ENCODE measurements at places on chromosomes 16 and 17.

GRCh38 chr17:39757931-39758873, 20.5 kb downstream of the GRB7 start:
- DNase-seq: no peak

DNA sequence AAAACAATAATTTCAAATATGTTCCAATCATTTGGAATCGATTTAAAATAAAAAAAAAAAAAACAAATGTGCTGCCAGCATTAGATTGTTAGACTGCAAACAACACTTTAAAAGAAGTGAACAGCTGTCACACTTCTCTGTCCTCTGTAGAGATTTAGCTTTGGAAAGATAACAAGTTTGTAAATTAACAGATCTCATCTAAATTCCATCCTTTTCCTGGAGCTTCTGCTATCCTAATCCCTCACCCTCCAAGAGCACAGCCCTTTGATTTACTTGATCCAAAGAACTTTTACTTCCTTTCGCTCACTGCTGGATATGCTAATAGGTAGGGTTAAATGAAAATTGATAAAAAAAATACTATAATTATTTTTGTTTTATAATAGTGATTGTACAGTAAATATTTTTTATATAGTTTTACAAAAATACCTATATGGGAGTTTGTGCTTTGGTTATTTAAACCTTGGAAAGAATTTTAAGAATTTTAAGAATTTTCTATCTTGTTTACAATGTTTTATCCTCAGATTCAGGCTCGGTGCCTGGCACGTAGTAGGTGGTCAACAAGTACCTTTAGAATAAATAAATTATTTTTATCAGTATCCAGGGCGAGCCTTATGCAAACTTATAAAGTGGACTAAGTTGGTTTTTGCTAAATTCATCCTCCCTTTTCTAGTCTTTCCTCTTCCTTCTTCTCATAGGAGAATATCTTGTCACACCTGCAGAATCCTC, 21.6 kb downstream of the MAP2K6 start:
- no peak for DNase-seq

DNA sequence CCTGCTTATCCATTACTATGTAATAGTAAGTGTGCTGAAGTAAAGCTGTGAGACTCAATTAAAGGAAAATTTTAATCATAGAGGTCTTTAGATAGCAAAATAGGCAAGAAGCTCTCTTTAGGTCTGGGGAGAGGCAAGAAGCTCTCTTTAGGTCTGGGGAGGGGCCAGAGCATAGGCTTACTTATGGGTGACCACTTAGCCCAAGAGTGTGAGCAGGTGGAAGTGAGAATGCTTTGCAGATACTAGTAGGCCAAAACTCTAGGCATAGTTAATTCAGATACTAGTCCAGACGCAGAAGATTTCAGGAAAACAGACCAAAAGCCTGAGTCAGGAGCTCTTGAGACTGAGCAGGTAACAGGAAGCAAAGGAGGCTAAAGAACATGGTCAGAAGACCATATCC, 49.6 kb downstream of the GLG1 start:
- DNase-seq: no peak

DNA sequence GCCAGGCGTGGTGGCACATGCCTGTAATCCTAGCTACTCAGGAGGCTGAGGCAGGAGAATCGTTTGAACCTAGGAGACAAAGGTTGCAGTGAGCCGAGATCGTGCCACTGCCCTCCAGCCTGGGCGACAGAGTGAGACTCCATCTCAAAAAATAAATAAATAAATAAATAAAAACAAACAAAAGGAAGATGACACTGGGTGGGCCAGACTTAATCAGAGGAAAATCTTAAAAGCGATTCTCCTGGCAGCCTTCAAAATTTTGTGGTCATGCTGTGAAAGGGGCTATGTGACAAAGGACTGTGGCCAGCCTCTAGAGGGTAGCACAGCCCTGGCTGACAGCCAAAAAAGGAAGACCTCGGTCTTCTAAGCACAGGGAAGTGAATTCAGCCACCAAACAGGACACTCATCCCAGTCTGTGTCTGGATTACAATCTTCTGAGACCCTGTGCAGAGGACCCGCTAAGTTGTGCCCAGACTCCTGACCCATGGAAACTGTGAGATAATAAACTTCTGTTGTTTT, 391.1 kb downstream of the CNTNAP4 start:
- DNase-seq: no peak

DNA sequence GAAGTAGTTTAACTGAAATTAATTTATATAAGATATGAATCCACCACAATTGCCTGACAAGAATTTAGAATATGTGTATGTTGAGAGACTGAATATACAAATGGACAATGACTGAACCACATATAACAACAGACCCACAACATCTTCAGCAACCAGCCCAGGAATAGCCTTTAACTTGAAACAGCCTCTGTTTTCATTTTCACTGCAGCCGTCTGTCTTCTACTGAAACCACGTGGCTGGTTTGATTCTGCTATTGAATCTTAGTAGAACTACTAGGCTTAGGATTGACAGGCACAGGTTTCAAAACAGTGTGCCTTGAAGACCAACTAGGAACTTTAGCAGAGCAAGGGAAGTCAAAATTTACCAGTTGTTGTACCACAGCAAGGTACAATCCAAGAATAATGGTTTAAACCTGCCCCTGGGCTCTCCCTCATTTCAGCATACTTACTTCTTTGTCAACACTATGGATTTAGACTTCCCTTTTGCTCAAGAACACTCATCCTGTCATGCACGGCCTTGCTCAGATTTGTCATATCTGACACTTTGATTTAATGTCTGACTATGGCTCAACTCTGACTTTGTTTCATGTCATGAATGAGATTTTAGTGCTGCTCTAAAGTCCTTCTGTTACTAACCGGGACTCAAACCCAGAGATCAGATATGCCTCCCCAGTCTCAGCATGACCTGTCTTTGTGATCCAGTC, 355.0 kb downstream of the KIF2B start:
- no peak for DNase-seq

- no peak for DNase-seq
Measured at GRCh38 chr17:12898110-12898509, 108.8 kb downstream of the ARHGAP44 start.

DNA sequence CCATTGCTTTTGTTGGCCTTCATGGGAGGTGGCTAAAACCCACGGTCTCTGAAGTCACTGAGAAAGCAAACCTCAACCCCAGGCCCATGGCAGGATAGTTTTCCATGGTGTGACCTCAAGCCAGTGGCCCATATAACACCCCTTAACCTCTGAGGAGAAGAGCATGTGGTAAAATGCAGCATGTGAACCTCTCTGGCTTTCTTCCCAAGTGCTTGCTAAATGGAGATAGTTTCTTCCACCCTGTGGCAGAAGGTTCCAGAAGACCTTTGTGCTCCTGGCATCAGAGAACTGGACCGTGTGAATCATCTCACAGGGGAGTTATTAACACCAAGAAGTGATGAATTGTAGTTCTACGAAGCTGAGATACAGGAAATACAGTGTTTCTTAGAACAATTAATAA, 47.3 kb downstream of the MYOCD start:
- DNase-seq: no peak

DNA sequence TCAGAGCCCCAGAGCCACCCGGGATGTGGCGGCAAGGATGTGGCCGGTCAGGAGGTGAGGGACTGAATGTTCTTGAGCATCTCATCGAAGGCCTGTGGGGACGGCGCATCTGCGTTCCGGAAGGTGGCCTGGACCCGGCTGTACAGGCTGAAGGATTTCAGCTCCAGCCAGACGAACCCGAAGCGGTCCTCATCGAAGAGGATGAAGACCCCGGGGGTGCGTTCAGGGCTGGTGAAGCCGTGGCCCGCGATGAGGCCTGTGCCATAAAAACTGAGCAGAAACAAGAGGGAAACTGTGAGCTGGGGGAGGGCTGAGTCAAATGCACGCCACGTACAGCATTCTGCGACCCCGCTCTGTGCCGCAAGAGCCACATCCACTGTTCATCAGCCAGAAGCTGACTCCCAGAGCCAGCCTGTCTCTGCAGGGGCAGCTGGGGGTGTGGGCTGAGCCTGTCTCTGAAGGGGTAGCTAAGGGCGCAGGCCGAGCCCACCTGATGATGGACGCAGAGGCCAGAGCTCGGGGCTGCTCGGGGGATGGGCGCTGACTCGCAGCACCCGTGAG, 14.1 kb upstream of the C16orf95 start:
- DNase-seq: no peak

DNA sequence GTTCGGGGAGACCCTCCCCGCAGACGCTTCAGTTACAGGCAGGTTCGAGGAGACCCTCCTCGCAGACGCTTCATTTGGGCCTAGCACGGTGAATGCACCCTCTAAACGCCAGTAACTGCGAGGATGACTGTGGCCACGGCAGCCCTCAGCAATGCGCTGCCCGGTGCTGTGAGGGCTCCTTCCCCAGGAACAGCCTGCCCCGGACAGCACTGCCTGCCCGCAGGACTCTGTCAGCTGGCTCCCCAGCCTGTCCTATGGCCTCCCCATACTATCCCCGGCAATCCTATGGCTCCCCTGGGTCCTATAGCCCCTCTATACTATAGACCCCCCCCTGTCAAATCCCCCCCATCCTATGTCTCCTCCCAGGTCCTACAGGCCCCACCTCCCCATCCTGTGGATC, 238.9 kb downstream of the RBFOX3 start:
- DNase-seq: no peak

DNA sequence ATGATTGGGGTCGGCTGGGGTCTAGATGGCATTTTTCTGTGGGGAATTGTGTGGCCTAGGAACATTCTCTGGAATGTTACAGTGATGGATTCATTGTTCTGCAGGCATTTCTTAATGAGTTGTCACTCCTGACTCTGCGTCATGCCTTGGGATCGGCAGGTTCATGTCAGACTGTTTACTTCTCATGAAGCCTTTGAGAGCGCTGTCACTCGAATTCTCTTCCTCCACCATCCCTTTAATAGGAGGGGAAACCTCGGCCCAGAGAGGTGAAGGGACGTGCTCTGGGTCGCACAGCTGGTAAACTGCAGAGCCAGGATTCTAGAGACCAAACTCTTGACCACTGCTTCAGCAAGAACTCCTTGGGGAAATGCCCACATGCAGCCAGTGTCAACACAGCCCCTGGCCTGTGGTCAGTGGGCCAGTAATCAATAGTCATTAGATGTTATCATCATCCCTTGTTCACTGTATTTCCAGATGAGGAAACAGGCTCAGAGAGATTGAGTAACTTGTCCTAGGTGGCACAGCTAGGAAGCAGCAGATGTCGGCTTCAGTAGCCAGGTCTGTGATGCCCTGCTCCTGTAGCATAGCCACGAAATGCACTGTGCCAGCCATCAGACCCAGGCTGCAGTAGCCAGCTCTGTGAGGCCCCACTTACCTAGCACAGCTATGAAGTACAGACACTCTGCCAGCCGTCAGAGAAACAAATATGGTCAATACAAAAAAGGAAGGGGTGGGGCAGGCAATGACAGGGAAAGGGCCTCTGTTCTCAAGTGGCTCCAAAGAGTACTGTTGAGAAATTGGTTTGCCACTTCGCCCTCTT, 259.0 kb downstream of the CPPED1 start:
- no peak for DNase-seq
